ENCODE measurements at places on chromosomes 1 and 21.

- DNase-seq, result no peak
Measured at GRCh38 chr1:60262701-60263100, 189.1 kb upstream of the C1orf87 start.

DNA sequence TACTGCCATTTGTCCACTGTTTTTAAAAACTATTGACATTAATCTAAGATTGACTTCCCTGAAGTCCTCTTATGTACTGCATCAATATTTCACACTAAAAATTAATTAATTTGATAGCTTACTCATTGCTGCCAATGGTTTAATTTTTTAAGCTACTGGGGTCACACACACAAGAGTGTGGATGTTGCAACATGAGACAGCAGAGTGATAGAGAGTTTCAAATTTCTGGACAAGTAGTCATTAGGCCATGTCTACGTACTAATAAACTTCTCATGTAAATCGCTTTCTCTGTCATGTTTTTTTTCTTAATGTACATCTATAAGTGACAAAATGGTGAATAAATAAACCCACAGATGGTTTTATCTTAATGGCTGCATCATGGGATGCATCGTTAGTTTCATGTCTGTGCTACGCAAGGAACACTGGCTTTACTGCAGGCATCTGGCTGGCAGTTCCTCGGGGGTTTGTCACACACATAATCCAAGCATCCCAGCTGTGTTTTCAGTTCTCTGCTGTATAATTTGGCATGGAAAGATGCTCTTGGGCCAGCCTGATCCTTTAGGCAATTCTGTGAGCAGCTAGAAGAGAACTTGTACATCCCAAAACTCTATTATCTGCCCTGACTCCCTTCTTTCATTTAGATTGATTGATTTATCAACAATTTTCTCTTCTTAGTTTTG, 16.4 kb upstream of the CHODL start:
- DNase-seq, result no peak

GRCh38 chr1:167118188-167118587, 24.3 kb downstream of the STYXL2 start:
- DNase-seq, result no peak

DNA sequence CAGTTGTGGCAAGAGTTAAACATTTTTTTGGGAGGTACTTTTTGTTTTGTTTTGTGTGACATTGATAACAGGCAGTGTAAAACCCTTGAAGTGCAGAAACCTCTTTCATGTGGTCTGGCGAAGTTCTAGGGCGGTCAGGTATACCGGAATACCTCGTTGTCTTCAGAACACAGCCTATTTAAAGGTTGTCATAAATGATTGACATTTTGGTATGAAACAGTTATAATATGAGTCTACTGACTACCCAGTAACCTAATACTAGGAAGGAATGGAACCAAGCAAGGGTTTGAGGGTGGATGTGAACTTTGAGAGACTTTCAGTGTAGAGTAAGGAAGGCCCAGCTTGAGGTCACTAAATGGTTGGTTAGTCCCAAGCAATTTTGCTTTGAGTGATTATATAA, 40.5 kb downstream of the PATJ start:
- peak; percentile 11 for DNase-seq

GRCh38 chr1:199956005-199956404, 71.5 kb upstream of the NR5A2 start:
- DNase-seq, result no peak

DNA sequence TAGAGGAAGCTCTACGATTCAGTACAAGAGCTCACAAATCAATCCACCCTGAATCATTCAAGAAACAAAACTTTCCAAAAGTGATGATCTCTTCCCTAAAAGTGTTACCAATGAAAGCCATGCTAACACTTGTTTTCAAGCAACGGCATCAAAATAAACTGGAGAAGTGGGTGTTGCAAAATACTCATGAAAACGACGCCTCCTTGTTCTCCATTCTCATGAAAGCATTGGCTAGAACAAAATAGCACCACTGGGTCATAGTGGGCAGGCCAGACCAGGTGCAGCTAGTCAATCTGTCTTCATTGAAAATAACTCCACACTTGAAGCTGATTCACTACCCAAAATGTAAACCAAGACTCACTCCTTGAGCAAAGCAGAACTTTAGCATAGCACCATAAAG, 4.3 kb downstream of the TIAM1 start:
- DNase-seq, result no peak

- no peak for DNase-seq
Measured at GRCh38 chr1:66576645-66577044, 42.7 kb downstream of the SGIP1 start.

DNA sequence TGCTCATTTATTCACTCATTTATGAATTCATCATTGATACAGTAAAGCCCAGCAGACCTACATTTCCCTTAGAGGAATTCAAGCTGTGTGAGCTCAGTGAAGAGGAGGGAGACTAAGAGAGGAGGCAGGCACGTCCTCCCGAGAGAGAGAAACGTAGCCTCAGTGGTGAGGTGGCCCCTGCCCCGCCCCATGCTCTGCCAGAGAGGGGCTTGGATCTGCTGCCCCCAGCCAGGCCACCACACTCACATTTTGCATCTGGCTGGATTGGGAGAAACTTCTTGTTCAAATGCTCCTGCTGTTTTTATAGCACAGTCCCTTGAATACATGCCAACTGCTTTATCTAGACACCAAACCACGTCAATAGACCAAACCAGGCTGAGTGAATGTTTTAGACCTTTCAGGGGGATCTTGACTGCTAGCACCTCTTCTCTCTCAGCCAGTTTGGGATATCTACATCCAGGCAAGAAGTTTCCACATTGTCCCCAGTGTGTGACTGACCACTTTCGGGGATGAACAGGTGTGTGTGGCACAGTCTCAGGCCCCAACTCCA, 67.7 kb upstream of the AJAP1 start:
- DNase-seq, result no peak

- DNase-seq, result no peak
Measured at GRCh38 chr1:40748841-40749718, 34.5 kb upstream of the KCNQ4 start.

GRCh38 chr1:40704817-40705733, 13.6 kb downstream of the NFYC start:
- no peak for DNase-seq

GRCh38 chr1:179857009-179857408, 20.6 kb downstream of the TOR1AIP2 start:
- DNase-seq, result no peak

DNA sequence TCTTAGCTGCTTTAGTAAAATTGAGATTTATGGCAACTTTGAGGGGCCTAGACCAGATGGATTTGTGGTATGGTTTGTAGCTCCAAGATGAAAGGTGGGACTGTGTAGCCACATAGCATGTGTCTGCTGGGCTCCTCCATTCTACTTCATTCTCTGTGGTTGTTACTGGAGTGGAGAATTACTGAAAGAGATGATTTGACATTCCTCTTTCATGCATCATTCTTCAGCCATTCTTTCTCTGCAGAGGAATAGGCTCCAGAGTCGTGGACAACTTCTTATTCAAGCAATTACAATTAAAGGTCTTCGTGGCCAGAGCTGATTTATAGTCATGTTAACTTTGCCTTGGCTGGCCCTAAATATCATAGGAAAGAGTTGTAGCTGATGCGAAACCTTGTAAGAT, 328.9 kb downstream of the PAPPA2 start:
- no peak for DNase-seq

DNA sequence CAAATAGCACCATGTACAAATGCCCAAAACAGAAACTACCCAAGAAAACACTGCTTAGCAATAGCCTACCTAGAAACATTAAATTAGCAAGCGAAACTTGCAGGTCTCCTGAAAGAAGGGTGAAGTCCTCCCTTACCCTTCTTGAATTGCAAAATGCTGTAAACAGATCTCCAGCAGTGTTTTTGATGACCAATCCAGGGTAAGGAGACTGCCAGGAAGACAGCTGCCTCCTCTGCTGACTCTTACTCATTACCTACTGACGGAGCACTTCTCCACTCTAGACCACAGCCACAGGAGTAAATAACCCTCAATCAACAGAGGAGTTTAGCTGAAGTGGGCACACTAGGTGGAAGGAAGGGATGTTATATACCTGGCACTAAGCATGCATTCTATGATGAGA, 32.2 kb upstream of the GADD45A start:
- no peak for DNase-seq

- DNase-seq, result no peak
Measured at GRCh38 chr21:41828884-41829360, 50.2 kb downstream of the PRDM15 start.

DNA sequence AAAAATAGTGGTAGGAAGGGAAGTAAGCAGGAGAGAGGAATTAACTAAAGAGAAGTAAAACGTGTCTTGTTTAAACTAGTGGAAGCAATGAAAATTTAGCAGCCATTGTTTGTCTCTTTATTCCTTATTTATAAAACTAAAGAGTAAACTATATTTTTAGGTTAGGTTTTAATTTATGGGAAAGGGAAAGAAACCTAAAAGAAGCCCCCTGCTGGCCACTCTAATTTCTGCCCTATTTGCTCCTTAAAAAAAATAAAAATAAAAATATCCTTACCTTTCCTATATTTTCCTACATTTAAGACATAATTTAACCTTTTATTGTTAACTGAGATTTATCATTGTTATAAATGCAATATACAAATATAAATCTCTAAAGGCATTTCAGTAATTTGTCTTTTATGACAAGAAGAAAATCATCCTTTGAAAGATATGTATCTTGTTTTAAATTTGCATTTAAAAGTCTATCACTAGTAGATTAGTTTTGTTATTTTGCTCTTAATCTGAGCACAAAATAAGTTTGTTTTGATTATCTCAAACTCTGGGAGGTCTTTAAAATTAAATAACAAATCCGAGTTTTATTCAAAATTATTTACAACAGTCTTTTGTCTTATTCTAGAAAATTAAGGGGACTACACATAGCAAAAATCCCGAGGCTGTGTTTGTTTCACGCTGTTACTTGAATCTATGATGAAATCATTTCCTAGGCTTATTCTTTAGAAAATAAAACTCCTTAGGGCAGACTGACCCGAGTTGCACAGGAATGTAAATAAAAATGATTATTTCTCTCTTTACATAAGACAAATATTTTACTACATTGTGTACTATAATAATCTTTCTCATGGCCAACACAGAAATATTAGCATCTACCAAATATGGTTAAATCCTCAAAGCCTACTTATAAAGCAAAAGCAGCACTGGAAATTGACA, 201.7 kb downstream of the NRIP1 start:
- DNase-seq, result no peak

DNA sequence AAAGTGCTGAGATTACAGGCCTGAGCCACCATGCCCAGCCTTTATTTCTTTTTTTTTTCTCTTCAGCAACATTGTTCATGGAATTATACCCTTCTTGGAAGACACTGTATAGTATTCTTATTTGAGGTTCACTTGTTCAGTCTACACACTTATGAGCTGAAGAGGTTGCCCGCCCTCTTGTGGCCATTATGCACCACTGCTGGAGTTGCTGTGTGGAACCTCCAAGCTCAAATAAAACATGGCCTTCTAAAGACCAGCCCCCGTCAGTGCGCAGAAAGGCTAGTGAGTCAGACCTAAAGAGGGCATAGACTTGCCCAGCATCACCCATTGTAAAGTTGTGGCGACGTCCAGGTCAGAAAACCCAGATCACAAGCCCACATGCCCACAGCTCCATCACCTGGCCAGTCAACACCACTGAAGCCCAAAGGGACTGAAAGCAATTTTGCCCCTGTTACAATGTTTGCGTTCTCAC, 20.4 kb downstream of the LURAP1 start:
- DNase-seq, result peak; percentile 39

GRCh38 chr1:172084876-172085275, 243.6 kb downstream of the DNM3 start:
- DNase-seq, result no peak

DNA sequence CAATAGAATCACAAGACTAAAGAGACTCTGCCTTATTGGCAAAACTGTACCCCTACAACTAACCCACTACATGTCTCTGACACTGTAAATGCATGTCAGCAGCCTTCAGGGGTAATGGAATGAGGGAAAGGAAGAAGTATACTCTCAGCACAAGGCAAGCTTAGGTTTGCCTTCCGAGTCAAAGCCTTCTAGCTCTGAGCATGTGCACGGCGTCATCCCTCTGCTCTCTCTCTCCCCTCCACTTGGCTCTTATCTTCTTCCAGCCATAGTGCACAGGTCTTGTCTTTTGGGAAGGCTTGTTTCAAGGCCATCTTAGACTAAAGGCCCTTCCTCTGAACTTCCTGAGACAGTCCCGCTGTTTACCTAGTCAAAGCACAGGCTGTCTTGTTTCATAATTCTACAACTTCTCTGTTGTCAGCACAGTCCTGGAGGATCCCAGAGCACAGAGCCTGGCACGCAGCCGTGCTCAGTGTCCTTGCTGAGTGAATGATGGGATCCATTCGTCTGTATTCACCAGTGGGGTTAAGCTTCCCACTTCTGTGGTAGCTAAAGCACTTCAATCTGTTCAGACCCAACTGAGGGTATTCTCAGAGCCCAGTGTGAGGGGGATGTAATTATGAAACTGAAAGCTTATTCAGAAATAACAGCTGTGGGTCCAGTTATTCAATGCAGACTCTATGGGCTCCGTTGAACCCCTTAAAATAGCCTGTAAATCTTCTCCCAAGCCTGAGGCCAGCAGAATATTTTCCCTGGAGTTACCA, 166.5 kb upstream of the PLD5 start:
- no peak for DNase-seq

GRCh38 chr1:163412221-163412620, 90.5 kb downstream of the NUF2 start:
- DNase-seq, result no peak

DNA sequence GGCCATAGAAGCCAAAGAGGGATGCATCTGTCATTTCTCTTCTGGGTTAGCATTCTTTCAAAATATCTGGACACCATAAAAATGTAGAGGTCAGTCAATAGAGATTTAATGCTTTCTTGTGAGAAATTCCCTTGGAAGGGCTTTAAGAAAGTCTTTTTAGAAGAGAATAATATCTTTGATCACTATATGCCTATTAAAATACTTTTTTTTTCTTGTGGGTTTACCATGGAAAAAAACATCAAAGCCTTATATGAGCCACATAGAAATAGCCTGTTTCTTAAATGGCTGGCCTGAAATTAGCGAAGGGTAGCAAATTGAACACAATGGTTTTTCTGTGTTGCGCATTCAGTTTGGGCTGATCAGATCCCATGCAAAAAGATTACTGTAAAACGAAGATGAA, 36.8 kb downstream of the BACE2 start:
- no peak for DNase-seq

- DNase-seq, result no peak
Measured at GRCh38 chr21:37862536-37862935, 53.7 kb downstream of the KCNJ6 start.

GRCh38 chr1:193408782-193409293, 222.4 kb upstream of the B3GALT2 start:
- no peak for DNase-seq

GRCh38 chr21:14262039-14262438, 46.1 kb downstream of the RBM11 start:
- DNase-seq, result no peak

GRCh38 chr1:103790172-103790571, 40.5 kb downstream of the AMY1C start:
- no peak for DNase-seq

GRCh38 chr1:171188388-171189266, 3.5 kb downstream of the FMO2 start:
- DNase-seq, result peak; percentile 13
